ENCODE measurements at places on chromosomes 4 and X.

DNA sequence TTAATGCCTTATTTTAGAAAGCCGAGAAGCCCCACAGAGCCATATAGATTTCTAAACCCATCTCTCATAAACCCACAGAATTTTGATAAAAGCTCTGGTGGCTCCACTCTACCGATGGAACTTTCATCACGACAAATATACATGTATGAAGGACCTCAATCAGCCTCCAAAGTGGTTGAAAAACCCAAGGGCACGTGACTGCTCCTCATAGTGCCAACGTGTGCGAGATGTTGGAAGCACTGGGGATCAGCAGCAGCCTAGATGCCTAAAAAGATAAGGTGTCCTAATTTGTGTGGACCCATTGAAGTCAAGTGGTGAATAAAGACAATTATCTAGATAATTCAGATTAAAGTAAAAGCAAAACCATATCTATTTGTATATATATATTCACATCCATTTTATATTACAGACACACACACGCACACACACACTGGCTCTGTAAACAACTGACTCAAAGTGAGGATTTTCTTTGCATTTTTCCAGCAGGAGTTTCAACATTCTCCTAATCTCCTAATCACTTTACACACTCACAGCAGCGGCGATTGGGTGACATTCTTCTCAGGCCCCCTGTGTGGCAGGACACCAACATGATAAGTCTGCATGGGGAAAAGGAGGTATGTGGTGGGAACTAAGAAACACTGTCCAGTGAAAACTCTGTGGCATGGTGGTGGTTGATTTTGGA lies 2.8 kb upstream of the PITX2 start:
- no peak for DNase-seq

DNA sequence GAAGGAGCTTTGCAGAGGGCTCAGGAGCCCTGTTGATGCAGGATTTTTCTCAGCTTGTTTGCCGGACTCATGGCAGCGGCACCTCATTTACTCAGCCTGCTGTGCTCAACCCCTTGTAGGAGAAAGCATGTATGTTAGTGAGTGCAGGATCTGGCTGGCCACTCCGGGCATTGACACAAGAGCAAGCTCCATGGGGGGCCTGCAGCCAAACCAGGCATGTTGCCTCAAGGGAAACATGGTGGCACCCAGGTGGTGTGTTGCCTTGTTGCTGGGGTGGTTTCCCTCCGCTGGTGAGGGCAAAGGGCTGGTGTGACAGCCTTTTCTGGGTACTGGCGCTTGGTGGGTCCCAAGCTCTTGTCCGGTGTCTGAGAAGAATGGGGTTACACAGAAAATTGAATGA lies 189.3 kb upstream of the ANXA3 start:
- DNase-seq = no peak

GRCh38 chr4:52983563-52984303 lies 121.6 kb downstream of the RASL11B start:
- DNase-seq = peak; percentile 73

DNA sequence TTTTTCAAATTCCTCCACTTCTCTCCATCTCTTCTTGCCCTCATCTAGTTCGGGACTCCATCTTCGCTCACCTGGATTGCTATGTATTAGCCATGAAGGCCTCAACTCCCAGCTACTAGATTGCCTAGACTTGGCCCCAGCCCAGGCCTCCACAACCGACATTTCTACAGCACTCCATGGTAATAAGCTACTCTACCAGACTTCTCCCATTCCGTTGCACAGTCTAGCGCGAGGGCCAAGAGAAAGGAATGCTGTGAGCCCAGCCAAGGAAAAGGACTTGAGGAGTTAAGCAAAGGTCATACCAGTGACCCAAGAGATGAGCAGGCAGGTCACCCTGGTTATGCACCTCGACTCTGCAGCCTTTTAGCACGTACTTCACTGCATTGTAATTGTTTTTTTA lies 75.6 kb downstream of the SOWAHB start:
- DNase-seq = no peak

DNA sequence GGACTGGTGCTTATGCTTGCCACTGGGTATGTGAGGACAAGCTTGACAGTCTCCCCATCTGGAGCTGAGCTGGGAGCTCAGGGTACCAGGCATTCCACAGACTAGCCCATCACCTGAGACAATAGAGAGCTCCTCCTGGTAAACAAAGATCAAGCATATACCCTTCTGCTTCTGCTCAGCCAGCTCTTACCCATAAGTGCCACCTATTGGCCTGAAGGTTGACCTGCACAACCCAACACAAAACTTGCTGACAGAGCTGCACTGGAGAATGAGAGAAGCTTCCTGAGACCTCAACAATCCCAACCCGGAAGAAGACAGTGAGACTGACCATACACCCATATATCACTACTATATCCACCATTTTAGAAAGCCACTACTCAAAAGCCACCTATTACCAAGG lies 1049.2 kb upstream of the INTU start:
- DNase-seq = no peak

- peak; percentile 21 for DNase-seq
These were observed 3.4 kb downstream of the CTBP1 start for GRCh38 chr4:1245481-1246051.

DNA sequence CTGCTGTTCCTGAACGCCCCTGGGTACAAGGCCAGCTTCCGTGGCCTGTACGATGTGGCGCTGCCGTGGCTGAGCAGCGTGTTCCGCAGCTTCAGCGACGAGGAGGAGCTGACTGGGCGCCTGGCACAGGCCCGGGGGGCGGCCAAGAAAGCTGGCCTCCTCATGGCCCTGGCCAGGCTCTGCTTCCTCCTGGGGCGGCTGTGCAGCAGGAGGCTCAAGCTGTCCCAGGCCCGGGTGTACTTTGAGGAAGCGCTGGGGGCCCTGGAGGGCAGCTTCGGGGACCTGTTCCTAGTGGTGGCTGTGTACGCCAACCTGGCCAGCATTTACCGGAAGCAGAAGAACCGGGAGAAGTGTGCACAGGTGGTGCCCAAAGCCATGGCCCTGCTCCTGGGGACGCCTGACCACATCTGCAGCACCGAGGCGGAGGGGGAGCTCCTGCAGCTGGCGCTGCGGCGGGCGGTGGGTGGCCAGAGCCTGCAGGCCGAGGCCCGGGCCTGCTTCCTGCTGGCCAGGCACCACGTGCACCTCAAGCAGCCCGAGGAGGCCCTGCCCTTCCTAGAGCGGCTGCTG lies 28.2 kb downstream of the SH3TC1 start:
- DNase-seq = no peak

GRCh38 chr4:122728856-122729255 lies 3.6 kb upstream of the BBS12 start:
- DNase-seq = no peak

GRCh38 chr4:75916091-75916661 lies 13.9 kb upstream of the PPEF2 start:
- DNase-seq = peak; percentile 22

All from HuH-7.5 (cell line).